Chondrocyte (in vitro differentiated cells): ENCODE measurements at places on chromosomes 2 and 18. TPM values are rescaled to one million over a fixed set of nuclear protein-coding genes. Genes with fewer than 3 reads are reported as not detected.

SCN2A gene
- 1.8 to 2.8 TPM (median 1.9 TPM) in 3 replicates for total RNA-seq

MC4R gene
- not detected in 3 replicates for total RNA-seq

UNC80 gene
- total RNA-seq = 0.02 TPM in 1 of 3 replicates, not detected in the others

NEU4 gene
- 0.42 to 1.3 TPM (median 0.85 TPM) in 3 replicates for total RNA-seq

NRP2 gene
- 31.7 to 83.7 TPM (median 34.5 TPM) in 3 replicates for total RNA-seq

NAB1 gene
- 44.2 to 69.3 TPM (median 49.8 TPM) in 3 replicates for total RNA-seq

R3HDM1 gene
- total RNA-seq = 28.2 to 33.2 TPM (median 31.3 TPM) in 3 replicates

FRZB gene
- total RNA-seq = 13.8 to 31.6 TPM (median 15.0 TPM) in 3 replicates

- DNase-seq = no peak
- peaks cover 15% of the 10 kb centered on the region for H3K4me1 ChIP-seq
- no peaks in the 10 kb centered on the region for H3K27me3 ChIP-seq
- no peak overlapping the region for H3K4me3 ChIP-seq
These were observed 31.9 kb downstream of the SLC66A3 start for GRCh38 chr2:11187083-11187619.

DNA sequence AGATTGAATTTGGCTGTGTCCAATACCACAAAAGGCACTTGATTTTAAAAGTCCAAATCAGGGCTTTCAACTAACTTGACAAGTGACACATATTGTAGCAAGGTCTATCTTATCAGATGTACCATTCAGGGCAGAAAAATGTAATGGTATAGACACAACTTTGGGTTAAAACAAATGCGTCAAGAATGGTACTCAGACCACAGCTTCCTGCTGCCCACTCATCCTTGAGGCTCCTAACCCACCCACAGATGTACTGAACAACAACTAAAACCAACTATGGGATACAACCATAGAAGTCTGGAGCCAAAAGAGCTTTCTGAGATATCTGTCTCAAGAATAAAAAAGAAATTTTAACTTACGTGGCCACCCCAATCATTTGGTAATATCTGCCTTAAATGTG, 105.2 kb downstream of the RBM43 start:
- no peaks in the 10 kb centered on the region for H3K36me3 ChIP-seq
- no peak overlapping the region for H3K4me3 ChIP-seq
- no peak overlapping the region for H3K27ac ChIP-seq
- H3K4me1 ChIP-seq = no peaks in the 10 kb centered on the region
- no peaks in the 10 kb centered on the region for H3K27me3 ChIP-seq
- no peak for DNase-seq

GRCh38 chr18:22021701-22022100, 147.7 kb upstream of the GATA6 start:
- H3K27me3 ChIP-seq = no peaks in the 10 kb centered on the region
- no peak overlapping the region for H3K4me3 ChIP-seq
- no peak for DNase-seq
- H3K27ac ChIP-seq = no peak overlapping the region

GRCh38 chr2:65026704-65027464, 29.3 kb upstream of the CEP68 start:
- DNase-seq = no peak
- peaks cover 31% of the 10 kb centered on the region for H3K4me1 ChIP-seq
- H3K27me3 ChIP-seq = no peaks in the 10 kb centered on the region
- no peak overlapping the region for H3K27ac ChIP-seq

- no peak for DNase-seq
- H3K27me3 ChIP-seq = peaks cover 44% of the 10 kb centered on the region
- H3K4me3 ChIP-seq = peak within 1 kb of the TSS; percentile 71
- no peaks in the 10 kb centered on the region for H3K36me3 ChIP-seq
- peaks cover 31% of the 10 kb centered on the region for H3K4me1 ChIP-seq
These were observed at the start of gene LIPG for GRCh38 chr18:49561289-49562193. Gene LIPG, plus strand, starts transcription at chr18:49562057. Its CDS starts 252 bp downstream, at chr18:49562309.

DNA sequence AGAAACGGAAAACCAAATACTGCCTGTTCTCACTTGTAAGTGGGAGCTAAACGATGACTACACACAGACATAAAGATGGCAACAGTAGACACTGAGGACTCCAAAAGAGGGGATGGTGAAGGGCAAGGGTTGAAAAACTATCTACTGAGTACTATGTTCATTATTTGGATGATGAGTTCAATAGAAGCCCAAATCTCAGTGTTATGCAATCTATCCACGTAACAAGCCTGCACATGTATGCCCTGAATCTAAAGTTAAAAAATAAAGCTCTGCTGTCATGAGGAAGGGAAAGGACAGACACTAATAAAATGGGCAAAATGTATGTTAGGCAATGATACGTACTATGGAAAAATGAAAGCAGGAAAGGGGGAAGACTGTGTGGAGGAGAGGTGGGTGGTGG, 376.0 kb downstream of the TGIF1 start:
- H3K4me1 ChIP-seq = no peaks in the 10 kb centered on the region
- no peak overlapping the region for H3K4me3 ChIP-seq
- no peak for DNase-seq
- no peak overlapping the region for H3K27ac ChIP-seq

- no peak overlapping the region for H3K4me3 ChIP-seq
- no peaks in the 10 kb centered on the region for H3K27me3 ChIP-seq
- H3K27ac ChIP-seq = no peak overlapping the region
- H3K36me3 ChIP-seq = no peaks in the 10 kb centered on the region
- no peak for DNase-seq
These were observed 1710.2 kb upstream of the SLC39A10 start for GRCh38 chr2:193946806-193947205.

- peaks cover 11% of the 10 kb centered on the region for H3K4me1 ChIP-seq
- H3K27ac ChIP-seq = no peak overlapping the region
- no peak overlapping the region for H3K4me3 ChIP-seq
- no peak for DNase-seq
- no peaks in the 10 kb centered on the region for H3K27me3 ChIP-seq
These were observed 151.6 kb downstream of the SATB2 start for GRCh38 chr2:199306116-199306515.

DNA sequence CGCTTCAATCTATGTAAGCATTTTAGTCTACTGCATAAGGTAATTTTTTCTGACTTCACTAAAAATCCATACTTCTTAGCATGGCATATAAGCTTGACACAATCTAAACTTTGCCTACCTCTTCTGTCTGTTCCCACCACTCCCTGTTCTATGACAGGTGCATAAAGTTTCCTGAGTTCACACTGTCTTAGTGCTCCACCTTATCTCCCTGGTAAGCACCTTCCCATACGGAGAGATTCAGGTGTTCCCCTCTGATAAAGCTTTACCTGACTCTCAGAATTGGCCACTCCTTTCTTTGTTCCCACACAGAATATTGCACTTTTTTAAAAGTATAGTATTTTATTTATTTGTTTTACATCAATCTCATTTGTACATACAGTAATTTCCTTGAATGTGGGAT, 16.8 kb upstream of the ITGA4 start:
- no peak overlapping the region for H3K4me3 ChIP-seq
- H3K4me1 ChIP-seq = no peaks in the 10 kb centered on the region
- DNase-seq = no peak
- no peak overlapping the region for H3K27ac ChIP-seq

GRCh38 chr2:112706170-112706664, 14.6 kb upstream of the NT5DC4 start:
- no peaks in the 10 kb centered on the region for H3K36me3 ChIP-seq
- DNase-seq = peak; percentile 24
- no peak overlapping the region for H3K4me3 ChIP-seq
- no peaks in the 10 kb centered on the region for H3K4me1 ChIP-seq

DNA sequence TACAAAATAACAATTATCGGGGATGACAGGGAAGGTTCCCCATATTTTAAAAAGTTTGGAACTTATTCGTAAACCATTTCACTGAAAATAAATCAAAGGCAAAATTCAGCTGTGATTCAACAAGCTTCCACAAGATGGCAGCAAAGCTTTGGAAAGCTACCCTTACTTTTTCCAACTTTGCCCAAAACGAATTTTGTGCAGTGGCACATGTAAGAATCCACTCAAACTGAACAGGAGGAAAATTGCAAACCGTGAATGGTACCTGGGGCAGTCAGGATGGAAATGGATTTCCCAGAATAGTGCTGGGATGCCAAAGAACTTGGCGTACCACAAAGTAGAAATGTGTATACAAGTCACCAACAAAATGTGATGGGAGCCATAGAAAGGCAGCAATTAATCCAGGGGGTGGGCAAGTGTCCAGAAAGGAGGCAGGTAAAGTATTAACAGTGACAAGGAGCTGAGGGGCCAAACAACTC, 10.7 kb downstream of the RPL31 start:
- no peak for DNase-seq
- H3K27me3 ChIP-seq = no peaks in the 10 kb centered on the region
- no peak overlapping the region for H3K4me3 ChIP-seq
- H3K27ac ChIP-seq = peak overlapping the region; percentile 34

DNA sequence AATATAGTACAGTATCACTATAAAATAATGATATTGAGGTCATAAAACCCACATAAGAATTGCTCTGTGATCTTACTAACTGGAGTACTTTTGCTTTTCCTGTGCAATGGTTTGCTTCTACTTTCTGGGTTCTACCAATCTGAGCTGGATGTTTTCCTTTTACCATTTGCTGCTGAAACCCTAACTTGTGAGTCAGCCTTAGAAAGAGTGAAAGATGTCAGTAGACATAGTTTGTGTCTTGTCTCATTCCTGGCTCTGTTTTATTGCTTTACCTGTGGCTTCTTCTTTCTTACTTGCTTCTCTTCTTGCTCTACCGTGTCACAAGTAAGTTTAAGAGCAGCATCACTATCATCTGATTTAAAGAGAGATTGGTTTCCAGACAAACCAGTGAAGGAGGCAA, 61.0 kb downstream of the MBD2 start:
- H3K27me3 ChIP-seq = no peaks in the 10 kb centered on the region
- H3K4me1 ChIP-seq = peaks cover 47% of the 10 kb centered on the region
- DNase-seq = no peak
- H3K36me3 ChIP-seq = peaks cover 30% of the 10 kb centered on the region

DNA sequence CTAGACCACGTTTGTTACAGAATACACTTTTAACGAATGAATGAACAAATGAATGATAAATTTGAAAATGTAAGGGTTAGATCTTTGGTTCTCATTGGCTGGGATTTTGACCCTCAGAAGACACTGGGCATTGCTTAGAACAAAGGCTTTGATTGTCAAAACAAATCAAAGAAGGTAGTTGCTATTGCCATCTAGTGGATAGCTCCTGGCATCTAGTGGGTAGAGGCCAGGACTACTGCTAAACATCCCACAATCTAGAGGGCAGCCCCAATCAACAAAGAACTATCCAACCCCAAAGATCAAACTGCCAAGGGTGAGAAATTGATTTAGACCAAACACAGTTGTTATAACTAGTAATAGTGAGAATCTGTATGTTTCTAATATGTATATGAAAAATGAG, 552.3 kb downstream of the KCNJ3 start:
- no peak overlapping the region for H3K4me3 ChIP-seq
- no peak for DNase-seq
- no peaks in the 10 kb centered on the region for H3K36me3 ChIP-seq

- no peak overlapping the region for H3K4me3 ChIP-seq
- no peak for DNase-seq
- H3K4me1 ChIP-seq = peaks cover 3% of the 10 kb centered on the region
- H3K27ac ChIP-seq = no peak overlapping the region
- no peaks in the 10 kb centered on the region for H3K27me3 ChIP-seq
These were observed 973.1 kb downstream of the TMEM182 start for GRCh38 chr2:103734911-103735310.

GRCh38 chr2:31226266-31226665, 7.7 kb upstream of the EHD3 start:
- no peak overlapping the region for H3K27ac ChIP-seq
- no peak overlapping the region for H3K4me3 ChIP-seq
- peaks cover 60% of the 10 kb centered on the region for H3K27me3 ChIP-seq
- no peaks in the 10 kb centered on the region for H3K4me1 ChIP-seq
- no peaks in the 10 kb centered on the region for H3K36me3 ChIP-seq

- no peak for DNase-seq
- peaks cover 48% of the 10 kb centered on the region for H3K4me1 ChIP-seq
- H3K4me3 ChIP-seq = no peak overlapping the region
- H3K27ac ChIP-seq = peak overlapping the region; percentile 80
- peaks cover 1% of the 10 kb centered on the region for H3K36me3 ChIP-seq
These were observed 136.4 kb downstream of the SCG2 start for GRCh38 chr2:223465793-223466192.

DNA sequence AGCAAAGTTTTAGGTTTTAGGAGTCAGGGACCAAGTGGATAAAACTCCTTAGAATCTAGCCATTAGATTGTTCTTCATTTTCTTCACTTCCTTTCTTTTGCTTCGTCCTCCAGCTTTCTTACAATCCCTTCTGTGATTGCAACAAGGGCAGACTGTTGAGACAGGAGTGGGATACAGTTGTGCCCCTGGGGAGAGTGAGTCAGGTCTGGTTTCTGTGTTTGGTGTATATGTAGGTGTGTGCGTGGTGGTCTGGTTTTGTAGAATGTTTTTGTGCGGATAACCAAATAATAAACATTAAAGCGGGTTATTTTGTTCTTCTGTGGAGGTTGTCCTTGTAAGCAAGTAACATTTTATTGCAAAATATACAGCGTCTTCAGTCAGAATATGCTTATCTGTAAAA, 7.3 kb downstream of the INSIG2 start:
- H3K4me1 ChIP-seq = peaks cover 42% of the 10 kb centered on the region
- H3K27me3 ChIP-seq = no peaks in the 10 kb centered on the region
- no peak overlapping the region for H3K4me3 ChIP-seq
- H3K27ac ChIP-seq = no peak overlapping the region
